NT2/D1 (cell line): ENCODE measurements at places on chromosomes 16 and 17.

DNA sequence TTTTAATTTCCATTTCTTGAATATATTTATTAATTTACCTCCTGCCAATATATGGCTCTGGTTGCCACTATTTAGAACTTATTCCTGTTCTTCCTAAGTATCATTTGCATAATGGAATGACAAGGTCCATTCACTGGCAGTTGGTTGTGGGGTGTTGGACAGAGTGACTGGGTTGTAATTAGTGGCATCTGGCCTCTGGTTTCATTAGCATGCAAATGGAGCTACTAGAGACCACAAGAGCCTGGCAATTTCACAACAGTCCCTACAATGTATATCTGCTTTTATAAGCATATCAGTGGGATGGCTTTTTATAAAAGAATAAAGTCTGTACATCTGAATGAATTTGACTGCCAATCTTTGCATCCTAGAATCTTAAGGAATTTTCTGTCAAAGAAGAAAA is 1030.9 kb upstream of the CDH8 start:
- DNase-seq: peak; percentile 11

DNA sequence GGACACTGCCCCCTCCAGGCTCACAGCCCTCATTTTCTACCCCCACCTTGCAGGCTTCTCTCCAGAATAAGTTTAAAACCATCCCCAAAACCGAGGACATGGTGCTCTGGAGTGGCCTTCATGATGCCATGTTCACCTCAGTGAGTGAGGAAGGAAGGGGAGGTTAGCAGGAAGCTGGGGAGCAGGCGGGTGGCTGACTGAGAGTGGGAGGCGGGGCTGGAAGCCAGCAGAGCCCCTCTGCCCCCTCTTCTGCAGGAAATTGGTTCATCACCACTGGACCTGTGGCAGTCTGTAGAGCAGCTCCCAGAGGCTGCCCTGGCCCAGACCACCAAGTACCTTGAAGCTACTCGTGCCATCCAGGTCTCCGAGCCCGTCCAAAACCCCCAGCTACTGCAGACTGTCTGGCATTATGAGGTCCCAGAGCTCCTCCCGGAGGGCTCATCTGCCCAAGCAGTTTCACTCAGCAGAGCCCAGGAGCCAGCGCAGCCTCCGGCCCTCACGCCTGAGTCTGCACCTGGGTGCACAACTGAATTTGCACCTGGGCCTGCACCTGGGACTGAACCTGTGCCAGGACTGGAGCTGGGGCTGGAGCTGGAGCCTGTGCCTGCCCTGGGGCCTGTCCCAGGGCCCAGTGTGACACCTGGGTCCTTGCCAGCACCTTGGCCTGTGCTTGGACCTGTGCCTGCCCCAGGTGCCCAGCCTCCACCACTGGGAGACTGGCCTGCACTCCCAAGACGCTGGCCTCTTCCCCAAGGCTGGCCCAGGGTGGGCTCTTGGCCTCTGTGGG is 19.0 kb downstream of the C16orf96 start:
- DNase-seq: no peak

GRCh38 chr17:28204751-28205150 is 114.2 kb upstream of the TMEM97 start:
- DNase-seq: no peak

- DNase-seq: no peak
Measured at GRCh38 chr16:84715424-84715823, 15.6 kb downstream of the USP10 start.

DNA sequence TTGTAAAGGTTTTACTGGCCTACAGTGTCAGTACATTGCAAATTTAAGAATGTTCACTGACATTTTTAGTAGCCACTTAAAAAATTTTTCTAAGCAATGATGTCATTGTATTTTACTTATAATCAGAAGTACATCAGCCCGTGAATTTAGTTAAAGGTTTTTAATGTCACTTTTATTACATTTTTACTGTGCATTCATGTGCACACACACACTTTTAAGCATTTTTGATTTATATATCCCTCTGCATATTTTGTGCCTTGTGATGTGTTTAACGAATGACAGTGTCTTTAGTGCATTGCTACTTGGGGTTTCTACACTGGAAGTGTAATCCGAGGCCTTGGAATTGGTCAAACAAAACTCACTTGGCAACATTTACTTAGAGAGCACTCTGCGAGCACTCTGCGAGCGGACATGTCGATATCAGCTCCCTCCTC is 190.4 kb downstream of the WWOX start:
- no peak for DNase-seq

- no peak for DNase-seq
Measured at GRCh38 chr16:79325226-79325945, 275.2 kb downstream of the MAF start.
